Activated T-cell treated with anti-CD3 and anti-CD28 coated beads, Interleukin-2, amount 50 U/mL, for 48 hours (primary cell): ENCODE measurements at places on chromosomes 2 and 18.
A peak's percentile ranks its signal among the peaks of the same experiment; 100 is the strongest.

- no peak for DNase-seq
Observed at GRCh38 chr2:203549406-203549805, 14.3 kb upstream of the RAPH1 start.

- no peak for DNase-seq
Observed at GRCh38 chr2:67888351-67889005, 174.3 kb downstream of the C1D start.

GRCh38 chr2:71896385-71897136 lies 251.1 kb downstream of the CYP26B1 start:
- no peak for DNase-seq

GRCh38 chr2:229150317-229150716 lies 120.8 kb downstream of the PID1 start:
- no peak for DNase-seq

GRCh38 chr2:124264551-124265091 lies 239.5 kb downstream of the CNTNAP5 start:
- no peak for DNase-seq

DNA sequence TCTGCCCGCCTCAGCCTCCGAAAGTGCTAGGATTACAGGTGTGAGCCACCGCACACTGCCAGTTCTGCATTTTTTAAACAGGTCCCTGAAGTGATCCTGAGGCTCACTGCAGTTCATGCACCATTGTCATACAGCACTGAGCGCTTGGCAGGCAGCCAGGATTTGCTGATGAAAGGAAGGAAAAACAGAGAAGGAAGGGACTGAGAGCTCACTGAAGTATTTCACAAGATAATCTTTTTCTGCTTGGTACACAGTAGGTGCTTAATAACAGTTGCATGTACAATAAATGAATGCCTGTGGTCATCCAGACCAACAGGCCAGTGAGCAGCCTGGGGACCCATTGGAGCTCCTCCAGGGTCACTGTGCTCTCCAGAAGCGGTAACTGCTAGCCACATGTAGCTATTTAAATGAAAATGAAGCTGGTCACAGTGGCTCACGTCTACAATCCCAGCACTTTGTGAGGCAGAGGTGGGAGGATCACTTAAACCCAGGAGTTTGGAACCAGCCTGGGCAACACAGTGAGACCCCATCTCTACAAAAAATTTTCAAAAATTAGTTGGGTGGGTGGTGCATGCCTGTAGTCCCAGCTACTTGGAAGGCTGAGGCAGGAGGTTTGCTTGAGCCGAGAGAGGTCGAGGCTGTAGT lies 33.1 kb upstream of the SMAD7 start:
- DNase-seq: no peak

- DNase-seq: no peak
Observed at GRCh38 chr2:238242731-238243495, 3.1 kb upstream of the HES6 start.

DNA sequence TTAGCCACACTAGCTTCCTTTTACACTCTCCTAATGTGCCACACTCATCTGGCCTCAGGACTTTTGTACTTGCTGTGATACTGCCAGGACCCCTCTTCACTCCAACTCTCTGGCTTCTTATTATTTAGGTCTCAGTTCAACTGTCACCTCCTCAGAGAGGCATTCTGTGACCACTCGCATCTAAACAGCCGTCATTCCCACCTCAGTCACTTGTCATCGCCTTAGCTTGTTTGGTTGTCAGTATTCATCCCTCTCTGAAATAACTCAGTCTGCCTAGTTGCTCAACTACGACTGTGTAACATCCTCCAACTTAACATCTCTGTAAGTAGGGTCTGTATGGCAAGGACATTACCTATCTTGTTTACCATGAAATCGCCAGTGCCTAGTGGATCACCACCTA lies 27.2 kb downstream of the MGAT4A start:
- no peak for DNase-seq

GRCh38 chr2:20225294-20226151 lies 593 bp upstream of the SDC1 start:
- DNase-seq: peak; percentile 68

- no peak for DNase-seq
Observed at GRCh38 chr2:38742797-38743559, 8.2 kb downstream of the SRSF7 start.

- no peak for DNase-seq
Observed at GRCh38 chr2:30936977-30937376, 129.7 kb upstream of the CAPN13 start.

DNA sequence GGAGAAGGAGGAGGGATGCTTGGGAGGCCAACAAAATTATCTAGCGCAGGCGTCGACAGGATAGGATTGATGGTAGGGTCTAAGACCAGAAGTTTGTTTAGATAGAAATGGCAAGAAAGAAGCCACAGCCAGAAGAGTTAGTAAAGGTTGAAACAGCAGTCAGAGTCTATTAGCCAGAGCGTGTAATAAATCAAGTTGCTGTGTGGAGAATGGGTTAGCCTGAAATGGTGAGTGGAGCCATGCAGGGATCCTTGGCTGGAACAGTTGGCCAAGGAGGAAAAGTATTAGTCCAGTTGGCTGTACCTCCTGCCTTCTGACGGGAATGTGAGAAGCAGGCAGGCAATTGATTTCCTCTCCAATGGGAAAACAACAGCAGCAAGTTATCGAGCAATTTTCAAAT lies 190.7 kb upstream of the CCDC68 start:
- DNase-seq: no peak

- no peak for DNase-seq
Observed at GRCh38 chr2:165307317-165307716, 68.1 kb downstream of the SCN2A start.

GRCh38 chr2:127146071-127146725 lies 39.2 kb upstream of the BIN1 start:
- DNase-seq: no peak

DNA sequence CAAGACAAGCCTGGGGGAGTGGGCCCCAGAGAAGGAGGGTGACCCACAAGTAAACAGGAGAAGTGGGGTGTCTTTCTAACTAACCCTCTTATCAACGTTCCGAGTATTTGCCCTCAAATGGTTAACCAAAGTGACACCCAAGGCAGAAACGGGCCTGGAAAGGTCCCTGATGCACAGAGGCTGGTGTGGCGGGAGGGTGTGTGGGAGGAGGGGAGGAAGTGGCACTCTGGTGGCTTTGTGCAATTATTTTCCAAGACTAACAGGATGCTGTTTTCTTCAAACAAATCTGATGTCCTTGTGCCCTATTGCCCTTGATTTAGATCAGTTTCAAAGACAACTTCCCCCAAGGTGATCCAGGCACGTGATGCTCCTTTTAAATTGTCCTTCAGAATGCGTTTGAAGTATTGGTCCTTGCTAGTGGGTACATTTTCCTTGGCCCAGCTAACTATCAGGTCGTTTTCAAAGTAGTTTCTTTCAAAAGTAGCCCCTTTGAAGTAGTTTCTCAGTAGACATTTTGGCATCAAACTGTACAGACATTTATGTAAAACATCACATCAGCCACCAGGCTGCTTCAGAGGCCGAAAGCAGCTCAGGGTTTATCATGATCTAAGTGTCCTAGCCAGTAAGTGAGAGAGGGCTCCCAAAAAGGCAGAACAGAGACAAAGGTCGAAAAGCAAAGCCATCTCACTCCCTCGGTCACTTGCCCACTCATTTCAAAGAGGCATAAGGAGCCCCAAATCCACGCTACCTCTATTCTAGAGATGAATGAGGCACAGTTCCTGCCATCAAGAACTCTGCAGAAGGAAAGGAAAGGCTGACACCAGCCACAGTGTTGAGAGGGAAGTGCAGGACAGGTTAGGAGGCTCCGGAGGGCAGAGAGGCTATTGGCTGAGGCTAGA lies 371.1 kb upstream of the ID2 start:
- DNase-seq: peak; percentile 71

GRCh38 chr18:77039196-77040130 lies 93.1 kb downstream of the MBP start:
- DNase-seq: no peak

GRCh38 chr2:189960346-189960745 lies 102.2 kb downstream of the MSTN start:
- DNase-seq: no peak

DNA sequence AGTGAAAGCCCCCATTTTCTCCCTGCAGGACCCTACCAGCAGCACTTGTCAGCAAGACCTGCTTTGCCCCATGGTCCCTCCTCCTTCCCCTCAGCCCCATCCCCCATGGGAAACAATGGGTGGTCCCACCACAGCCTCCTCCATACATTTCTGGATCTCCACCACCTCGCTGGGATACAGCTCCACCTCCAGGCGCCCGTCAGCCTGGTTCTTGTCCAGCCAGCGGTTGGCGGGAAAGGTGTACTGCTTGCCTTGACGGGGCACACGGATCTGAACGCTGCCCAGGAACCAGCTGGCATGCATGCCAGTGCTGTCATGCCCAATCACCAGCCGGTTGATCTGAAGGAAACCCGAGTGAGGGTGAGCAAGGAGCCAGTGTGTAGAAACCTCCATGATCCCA lies 90.9 kb downstream of the LOXHD1 start:
- no peak for DNase-seq

DNA sequence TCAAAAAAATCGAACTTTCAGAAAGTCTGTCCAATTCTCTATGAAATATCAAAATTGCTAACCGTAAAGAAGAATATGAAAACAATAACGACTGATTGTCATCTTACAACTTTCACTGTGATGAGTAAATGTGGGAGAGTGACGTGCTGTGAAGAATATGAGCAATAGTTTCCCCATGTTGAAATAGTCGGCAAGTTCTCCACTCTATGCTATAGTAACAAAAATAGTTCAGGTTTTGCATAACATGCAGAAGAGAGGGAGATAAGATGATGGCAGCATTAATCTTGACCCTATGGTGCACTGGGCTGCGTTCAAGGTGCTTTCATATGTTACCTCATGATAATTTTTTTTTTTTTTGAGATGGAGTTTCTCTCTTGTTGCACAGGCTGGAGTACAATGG lies 196.8 kb upstream of the CYRIA start:
- no peak for DNase-seq

DNA sequence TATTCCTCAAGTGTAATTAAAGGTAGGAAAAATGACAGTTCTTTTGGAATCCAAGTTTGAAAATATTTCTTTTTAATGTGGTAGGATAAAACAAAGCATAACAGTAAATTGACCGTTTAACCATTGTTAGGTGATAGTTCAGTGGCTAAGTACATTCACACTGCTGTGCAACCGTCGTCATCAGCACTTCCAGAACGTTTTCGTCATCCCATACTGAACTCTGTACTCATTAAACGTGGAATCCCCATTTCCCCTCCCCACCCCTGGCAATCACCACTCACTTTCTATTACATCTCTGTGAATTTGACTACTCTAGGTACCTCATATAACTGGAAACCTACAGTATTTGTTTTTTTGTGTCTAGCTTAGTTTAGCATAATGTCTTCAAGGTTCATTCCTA lies 32.9 kb upstream of the FZD5 start:
- DNase-seq: no peak

DNA sequence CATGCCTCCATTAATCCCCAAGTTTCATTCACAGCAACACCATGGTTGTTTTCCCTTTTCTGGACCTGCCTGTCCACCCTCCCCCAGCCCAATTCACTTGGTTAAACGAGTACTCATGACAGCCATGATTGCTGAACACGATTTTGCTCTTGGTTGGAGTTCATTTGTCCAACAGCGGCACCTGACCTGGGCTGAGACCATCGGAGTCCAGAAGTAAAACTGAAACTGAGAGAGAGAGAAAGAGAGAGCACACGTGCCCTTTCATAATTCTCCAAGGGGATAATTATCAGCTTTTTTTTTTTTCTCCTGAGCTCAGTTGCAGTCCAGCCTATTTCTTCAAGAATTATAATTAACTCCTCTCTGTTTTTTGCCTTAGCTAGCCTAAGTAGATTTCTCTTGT lies 13.7 kb upstream of the KIF5C start:
- DNase-seq: no peak

DNA sequence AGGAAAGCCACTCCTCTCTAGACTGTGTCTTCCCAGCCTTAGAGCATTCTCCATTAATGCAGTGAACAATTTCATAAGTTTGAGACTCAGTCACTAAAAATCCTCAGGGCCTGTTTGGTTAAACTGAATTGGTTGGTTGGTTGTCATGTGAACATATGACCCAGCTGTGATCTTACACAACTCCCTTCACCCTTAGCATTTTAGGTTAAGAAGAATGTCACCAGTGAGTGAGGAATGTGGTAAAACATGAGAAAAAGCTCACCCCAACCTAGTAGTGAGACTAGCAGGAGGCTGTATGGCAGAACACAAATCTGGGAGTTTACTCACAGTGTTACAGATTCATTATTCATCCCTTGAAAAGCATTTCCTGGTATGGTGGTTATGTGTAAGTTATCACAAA lies 32.4 kb downstream of the LHCGR start:
- no peak for DNase-seq

- no peak for DNase-seq
Observed at GRCh38 chr18:75500545-75500944, 73.0 kb upstream of the SMIM21 start.

DNA sequence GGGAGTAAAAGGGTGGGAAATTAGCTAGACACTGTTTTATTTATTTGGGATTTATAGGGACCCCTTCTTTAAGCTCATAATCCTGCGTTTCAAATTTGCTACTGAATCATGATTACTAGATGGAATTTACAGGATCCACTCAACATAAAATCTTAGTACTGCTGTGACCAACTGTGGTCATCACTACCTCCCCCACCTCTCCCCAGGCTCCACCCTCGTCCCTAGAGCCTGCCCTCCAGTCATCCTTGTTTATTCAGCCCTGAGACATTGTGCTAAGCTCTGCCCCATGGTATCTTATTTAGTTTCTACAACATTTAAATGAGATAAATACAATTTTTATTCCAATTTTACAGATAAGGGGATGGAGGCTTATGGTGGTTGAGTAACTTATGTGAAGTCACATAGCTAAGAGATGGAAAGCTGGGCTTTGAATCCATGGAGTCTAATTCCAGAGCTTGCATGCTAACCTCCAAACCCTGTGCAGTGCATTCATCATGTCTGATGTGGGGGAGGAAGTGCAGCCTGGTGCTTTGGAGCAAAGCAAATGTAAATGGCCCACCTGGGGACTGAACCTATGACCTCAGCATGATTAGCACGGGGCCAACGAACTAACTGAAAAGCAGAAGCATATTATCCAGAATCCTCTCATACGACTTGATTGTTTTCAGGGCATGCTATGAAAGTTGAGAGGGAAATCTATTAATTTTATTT lies 502.4 kb downstream of the TMEM182 start:
- no peak for DNase-seq

DNA sequence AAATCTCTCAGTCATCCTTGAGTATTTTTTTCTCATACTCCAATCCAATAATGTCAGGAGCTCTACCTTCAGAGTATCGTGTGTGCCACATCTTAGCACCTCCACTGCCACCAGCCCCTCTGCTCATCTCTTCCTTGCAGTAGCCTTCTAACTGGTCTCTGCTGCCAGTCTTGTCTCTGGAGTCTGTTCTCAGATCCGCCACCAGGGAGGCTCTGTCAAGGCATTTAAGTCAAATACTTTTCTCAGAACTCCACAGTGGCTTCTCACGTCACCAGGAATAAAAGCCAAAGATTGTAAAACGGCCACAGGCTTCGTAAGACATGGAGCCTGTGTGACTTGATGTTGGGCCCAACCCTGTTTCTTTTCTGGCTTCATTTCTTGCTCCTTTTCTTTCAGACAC lies 7.1 kb downstream of the UNC50 start:
- no peak for DNase-seq

- no peak for DNase-seq
Observed at GRCh38 chr2:164644036-164644700, 22.9 kb upstream of the GRB14 start.
